ENCODE measurements at places on chromosomes 5 and 9.

- no peak for DNase-seq
Observed at GRCh38 chr5:138711811-138712210, 41.4 kb upstream of the CTNNA1 start.

DNA sequence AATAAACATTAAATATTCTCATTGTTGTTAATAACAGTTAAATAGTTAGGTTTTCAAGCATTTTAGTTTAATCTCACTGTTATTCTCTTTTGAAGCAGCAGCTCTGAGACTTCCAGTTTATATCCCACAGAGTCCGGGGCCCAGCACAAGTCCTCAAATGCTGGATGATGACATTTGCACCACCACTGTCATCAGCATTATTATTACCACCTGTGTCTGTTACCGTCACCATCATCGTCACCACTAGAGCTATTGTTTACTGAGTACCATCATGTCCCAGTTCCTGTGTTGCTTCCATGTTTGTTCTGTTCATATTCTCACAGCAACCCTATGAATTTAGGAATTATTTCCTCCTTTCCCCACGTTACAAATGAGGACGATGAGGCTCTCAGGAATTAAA, 169.2 kb upstream of the NR3C1 start:
- no peak for DNase-seq

GRCh38 chr5:78953092-78953800, 31.9 kb downstream of the ARSB start:
- DNase-seq = no peak

GRCh38 chr5:109329333-109330237, 80.2 kb downstream of the PJA2 start:
- DNase-seq = no peak

- no peak for DNase-seq
Observed at GRCh38 chr9:94656200-94656599, 16.9 kb upstream of the FBP1 start.

- DNase-seq = no peak
Observed at GRCh38 chr9:9341203-9341602, 1271.6 kb downstream of the PTPRD start.

All from activated T-cell treated with anti-CD3 and anti-CD28 coated beads for 4 hours (primary cell).